Endothelial cell (in vitro differentiated cells): ENCODE measurements at places on chromosomes 11 and 22. TPM values are rescaled to one million over a fixed set of nuclear protein-coding genes. Genes with fewer than 3 reads are reported as not detected.

GRCh38 chr11:20397281-20397680 is 9.8 kb downstream of the PRMT3 start:
- peak; percentile 10 for DNase-seq

DNA sequence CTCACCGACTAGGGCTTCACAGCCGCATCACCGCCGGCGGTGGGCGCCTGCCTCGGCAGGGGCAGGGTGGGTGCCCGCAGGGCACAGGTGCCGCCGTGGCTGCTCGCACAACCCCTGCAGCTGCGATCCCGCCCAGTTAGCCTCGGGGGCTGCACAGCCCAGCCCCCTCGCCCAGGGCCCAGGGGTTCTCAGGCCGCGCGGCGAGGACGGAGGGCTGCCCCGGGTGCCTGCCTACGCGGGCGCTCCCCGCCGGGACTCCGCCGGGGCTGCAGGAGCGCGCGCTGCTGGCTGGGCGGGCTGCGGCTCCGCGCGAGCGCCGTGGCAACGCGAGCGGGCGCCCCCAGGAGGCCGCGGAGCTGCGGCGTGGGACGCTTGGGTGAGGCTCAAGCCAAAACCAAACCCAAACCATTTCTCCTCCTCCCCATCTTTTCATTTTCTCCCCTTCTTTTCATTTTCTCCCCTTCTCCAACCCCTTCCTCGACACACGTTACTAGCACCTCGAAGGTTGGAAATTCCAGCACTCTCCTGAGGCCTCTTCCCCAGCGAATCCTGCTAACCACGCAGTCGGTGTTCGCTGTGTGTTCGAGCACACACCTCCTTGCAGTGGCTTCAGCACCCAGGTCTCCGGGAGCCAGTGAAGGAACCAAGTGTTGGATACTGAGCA is at the start of gene MICAL3:
Gene MICAL3 (minus strand): TSS at position 286 of the 664 bp plus-strand sequence. CDS start 117,749 bp downstream, outside the sequence.
- peak; percentile 73 for DNase-seq

Gene CCDC85B
- total RNA-seq, result 90.7 TPM

Gene GNAZ
- total RNA-seq, result 0.21 TPM

GRCh38 chr11:95829580-95830259 is 39.4 kb downstream of the CEP57 start:
- no peak for DNase-seq

DNA sequence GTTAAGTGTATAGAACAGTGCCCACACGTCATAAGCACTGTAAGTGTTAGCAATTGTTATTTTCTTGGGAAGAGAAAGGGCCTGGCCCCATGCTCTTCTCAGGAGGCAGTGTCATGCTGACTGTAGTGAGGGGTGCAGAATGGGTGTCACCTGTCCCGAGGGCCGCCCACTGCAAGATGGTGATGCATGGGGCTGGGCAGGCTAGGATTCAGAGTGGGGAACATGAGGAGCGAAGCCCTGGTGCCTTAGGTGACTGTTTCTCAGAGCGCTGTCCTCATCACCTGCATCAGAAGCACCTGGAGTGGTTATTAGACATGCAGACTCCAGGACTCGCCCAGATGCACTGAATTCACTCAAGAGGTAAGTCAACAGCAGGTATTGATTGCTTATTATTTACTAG is 101.0 kb upstream of the PARVA start:
- no peak for DNase-seq

Gene SLC43A1
- 10.4 TPM for total RNA-seq

Gene PDE3B
- 4.0 TPM for total RNA-seq

- DNase-seq, result peak; percentile 15
Observed at GRCh38 chr22:38570779-38571364, 889 bp upstream of the DMC1 start.

DNA sequence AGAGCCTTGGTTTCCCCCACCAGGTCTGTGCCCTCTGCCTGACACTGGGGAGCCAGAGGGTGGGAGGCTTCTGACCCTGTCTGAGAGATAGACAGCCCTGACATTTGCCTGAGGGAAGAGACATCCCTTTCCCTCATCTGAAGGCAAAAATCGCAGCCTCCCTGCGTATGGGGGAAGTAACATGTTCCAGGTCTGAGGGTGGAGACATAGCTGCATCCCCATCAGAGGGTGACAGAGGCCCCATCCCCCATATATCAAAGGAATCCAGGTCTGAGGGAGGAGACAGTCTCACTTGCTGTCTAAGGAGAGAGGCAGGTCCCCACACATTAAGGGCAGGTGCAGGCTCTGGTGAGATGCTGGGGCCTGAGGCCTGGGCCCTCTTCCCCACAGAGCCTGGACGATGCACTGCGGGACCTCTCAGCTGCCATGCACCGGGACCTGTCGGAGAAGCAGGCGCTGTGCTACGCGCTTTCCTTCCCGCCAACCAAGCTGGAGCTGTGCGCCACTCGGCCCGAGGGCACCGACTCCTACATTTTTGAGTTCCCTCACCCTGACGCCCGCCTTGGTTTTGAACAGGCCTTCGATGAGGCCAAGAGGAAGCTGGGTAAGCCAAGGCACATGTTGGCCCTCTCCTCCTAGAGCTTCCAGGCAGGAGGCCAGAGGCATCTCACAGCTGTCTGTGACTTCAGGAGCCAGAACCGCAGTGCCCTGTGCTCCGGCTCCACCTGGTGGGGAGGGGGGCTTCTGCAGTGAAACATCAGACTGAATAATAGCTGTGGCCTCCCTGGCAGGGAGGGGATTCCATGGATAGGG is 16.1 kb upstream of the RELT start:
- peak; percentile 73 for DNase-seq

- no peak for DNase-seq
Observed at GRCh38 chr22:42922374-42923191, 65.5 kb upstream of the ARFGAP3 start.

GRCh38 chr11:65419772-65420481 is 2.7 kb upstream of the NEAT1 start:
- DNase-seq, result peak; percentile 37

DNA sequence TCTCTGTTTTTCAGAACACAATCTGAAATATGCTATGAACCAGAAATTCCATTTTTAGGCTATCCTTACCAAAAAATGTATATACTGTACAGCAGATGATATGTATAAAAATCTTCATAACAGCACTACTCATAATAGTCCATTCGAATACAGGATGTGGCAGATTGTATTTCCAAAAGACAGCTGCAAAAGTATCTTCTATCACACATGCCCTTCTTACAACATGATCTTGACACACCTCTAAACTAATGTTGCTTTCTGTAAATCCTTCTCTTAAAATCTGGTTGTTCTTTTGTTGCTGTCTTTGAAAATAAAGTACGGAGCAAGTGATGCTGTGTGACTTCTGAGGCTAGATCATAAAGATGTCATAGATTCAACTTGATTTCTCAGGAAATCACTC is 409.9 kb upstream of the LUZP2 start:
- DNase-seq, result no peak

GRCh38 chr11:107736546-107736945 is 24.7 kb upstream of the SLN start:
- no peak for DNase-seq

Gene FOLR2
- not detected for total RNA-seq

GRCh38 chr11:118921121-118921928 is 4.4 kb downstream of the BCL9L start:
- peak; percentile 21 for DNase-seq

GRCh38 chr22:45154383-45154782 is 9.3 kb upstream of the NUP50 start:
- no peak for DNase-seq

Gene FBLN1
- total RNA-seq, result 238 TPM

- DNase-seq, result peak; percentile 75
Observed at GRCh38 chr11:61509043-61510029, 787 bp downstream of the LRRC10B start.

Gene STIM1
- 35.9 TPM for total RNA-seq

Gene MMP8
- not detected for total RNA-seq

DNA sequence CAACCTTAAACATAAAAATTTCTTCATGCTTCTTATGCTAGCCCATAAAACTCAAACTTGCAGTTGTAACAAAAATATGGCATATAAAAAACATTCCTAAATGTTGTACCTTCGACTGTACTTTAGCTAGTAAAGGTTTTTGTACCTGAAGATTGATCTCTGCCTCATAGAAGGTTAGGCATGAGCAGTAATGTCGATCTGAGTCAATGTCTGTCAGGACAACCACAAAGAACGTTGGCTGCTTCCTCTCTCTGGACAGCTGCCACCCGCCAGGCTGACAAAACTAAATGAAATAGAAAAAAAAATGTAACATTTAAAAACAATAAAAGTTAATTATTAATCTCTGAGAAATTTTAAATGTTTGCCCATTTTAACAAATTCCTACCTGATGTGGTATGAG is 251.3 kb downstream of the SBF2 start:
- no peak for DNase-seq

DNA sequence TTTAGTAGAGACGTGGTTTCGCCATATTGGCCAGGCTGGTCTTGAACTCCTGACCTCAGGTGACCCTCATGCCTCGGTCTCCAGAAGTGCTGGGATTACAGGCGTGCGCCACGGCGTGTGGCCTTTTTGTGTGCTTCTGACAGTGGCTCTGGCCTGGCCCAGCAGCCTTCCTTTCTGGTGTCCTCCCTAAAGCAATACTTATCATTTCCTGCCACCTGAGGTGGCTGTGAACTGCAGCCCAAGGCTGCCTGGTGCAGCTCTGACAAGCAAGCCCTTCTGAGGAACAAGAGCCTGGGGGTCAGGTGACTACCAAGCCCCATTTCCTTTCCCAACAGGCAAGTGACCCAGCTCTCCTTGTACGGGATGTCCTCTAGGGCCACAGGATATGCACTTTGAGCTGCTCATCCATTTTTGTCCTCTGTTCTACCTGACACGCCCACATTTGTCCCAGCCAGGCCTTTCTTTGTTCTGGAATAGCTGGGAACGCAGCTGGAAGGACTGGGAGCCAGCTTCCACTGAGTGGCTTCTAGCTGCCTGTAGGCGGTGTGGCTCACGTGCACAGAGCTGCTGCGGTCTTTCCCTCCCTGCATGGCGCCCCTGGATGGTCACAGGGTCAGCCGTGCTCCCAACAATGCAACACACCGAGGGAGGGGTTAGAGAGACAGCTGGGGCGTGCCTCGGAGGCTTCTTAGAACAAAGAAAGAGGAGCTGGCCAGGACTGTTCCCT is 12.3 kb upstream of the BID start:
- DNase-seq, result peak; percentile 57

DNA sequence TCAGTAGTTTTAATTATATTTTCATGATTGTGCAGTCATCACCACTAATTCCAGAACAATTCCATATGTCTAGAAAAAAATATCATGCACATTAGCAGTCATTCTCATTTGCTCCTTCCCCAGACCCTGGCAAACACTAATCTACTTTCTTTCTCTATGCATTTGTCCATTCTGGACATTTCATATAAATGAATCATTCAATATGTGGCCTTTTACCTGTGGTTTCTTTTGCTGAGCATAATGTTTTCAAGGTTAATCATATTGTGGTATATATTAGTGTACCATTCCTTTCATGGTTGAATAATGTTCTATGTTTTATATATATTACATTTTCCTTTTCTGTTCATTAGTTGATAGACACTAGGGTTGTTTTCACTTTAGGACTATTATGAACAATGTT is 811.1 kb upstream of the RAG2 start:
- DNase-seq, result no peak

Gene MAP6
- total RNA-seq, result 0.26 TPM

GRCh38 chr11:126440276-126440675 is 84.8 kb downstream of the ST3GAL4 start:
- DNase-seq, result no peak

Gene MUC6
- not detected for total RNA-seq

Gene C11orf86
- total RNA-seq, result not detected

- no peak for DNase-seq
Observed at GRCh38 chr11:74446532-74446938, 20.8 kb downstream of the KCNE3 start.

Gene LINC01488
- not detected for total RNA-seq

DNA sequence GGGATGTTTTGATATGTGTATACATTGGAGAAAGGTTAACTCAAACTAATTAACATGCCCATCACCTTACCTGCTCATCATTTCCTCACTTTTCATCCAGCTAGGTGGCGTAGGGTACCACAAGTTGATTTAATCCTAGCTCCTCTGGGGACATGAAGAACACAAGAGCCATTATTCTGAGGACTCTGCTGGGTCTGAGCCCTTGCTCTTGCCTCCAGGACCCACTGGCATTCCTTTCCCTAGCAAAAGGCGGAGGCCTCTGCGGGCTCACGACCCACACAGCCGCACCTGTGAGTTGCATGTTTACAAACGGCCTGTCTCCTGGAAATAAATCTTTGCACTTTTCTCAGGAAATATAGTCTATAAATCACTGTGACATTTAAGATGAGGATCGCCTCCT is 871.9 kb downstream of the TBC1D22A start:
- DNase-seq, result no peak

- DNase-seq, result no peak
Observed at GRCh38 chr11:29879560-29879959, 137.3 kb downstream of the KCNA4 start.

Gene ADAMTS15
- 4.9 TPM for total RNA-seq

Gene KRTAP5-2
- not detected for total RNA-seq

DNA sequence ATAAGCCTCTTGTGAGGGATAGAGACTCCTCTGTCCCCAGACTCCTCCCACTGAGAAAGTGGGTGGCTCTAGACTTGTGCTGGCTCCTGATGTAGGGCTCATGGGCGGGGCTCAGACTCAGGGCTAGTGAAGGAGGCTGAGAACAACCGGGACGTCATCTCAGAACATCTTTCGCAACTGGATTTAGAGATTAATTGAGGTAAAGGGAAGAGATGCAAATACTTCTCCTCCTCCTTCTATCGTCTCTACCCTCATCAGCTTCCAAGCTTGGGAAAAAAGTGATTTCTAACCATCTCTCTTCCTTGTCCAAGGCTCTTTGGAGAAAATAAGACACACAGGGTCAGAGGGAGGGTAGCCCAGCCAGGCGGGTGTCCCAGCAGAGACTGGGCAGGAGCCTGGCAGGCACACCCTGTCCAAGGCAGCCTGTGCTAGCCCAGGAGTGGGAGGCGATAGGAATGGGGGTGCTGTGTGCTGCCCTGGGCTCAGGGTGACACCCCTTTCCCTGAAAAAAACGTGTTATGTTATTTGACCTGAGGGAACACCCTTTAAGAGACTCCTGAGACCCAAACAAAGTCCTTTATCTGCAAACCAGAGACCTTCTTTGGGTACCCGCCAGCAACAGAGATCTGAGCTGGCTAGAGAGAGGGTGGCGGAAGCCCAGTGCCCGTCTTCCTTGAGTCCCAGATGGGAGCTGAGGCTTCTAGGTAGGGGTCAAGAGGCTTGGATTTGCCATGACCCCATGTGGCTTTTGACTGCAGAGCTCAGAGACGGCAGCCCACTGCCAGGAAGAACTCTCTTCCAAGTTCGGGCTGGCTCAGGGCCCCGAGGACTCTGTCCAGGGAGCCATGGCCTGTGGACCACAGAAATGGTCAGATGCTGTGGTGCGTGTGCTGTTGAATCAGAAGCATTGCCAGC is 160.9 kb downstream of the ADAMTS15 start:
- no peak for DNase-seq
